ENCODE measurements at places on chromosomes 2 and 18.

DNA sequence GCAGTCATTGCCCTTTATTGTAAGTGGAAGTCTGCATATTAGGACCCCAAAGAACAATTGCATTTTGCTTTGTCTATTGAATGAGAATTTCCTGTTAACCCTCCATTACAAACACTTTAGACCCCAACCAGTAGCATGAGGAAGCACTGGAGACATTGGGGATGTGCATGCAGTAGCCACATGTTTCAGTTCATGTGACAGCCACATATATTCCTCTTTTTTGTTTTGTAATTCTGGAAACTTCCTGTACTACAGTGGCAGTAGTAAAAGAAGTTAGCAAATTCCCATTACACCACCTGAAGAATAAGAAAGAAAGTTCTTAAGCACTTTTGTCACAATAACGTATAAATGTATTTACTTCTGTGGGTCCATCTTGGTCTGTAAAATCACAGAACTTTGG is 281.1 kb upstream of the SLC14A2 start:
- no peak for DNase-seq

- no peak for DNase-seq
These were observed 54.0 kb upstream of the TWIST2 start for GRCh38 chr2:238793801-238794449.

DNA sequence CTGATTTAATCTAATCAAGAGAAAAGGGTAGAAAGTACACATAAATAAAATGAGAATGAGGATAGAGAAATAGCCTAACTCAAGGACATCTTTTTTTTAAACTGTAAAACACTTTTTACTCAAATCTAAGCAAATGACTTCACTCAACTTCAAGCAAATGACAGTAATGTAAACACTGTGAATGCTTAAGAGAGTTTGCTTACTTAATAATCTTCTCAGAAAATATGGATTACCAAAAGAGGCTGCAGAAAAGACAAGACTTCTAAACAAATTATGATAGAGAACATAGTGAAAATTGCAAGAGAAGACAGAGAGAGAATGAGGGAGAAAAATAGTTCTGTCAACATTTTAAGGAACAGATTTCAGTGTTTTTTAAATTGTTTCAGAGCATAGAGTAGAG is 52.5 kb downstream of the FAM124B start:
- DNase-seq, result no peak

- no peak for DNase-seq
These were observed 19.6 kb downstream of the RAMP1 start for GRCh38 chr2:237879058-237879430.

DNA sequence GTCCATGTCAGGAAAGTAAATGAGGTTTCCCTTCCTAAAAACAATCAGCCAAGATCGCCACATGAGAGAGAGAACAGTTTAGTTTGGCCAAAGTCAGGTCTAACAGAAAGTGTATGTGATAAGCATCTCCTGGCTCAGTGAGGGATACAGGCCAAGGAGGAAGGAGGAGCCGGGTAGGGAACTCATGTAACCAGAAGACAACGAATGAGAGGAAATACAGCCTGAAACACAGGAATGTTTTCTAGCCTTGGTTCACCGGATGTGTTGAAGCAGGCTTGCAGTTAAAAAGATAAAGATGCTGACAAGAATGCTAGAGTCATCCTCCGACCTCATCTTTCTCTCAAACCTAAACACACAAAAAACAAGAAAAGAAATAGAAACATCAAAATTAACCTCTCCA is 283.9 kb upstream of the SIX2 start:
- no peak for DNase-seq

GRCh38 chr2:186569897-186570296 is 20.0 kb upstream of the ITGAV start:
- no peak for DNase-seq

GRCh38 chr2:54899576-54900200 is 150.6 kb downstream of the RTN4 start:
- DNase-seq, result no peak

- DNase-seq, result peak; percentile 80
These were observed 33.8 kb downstream of the TOGARAM2 start for GRCh38 chr2:29014811-29015421.

DNA sequence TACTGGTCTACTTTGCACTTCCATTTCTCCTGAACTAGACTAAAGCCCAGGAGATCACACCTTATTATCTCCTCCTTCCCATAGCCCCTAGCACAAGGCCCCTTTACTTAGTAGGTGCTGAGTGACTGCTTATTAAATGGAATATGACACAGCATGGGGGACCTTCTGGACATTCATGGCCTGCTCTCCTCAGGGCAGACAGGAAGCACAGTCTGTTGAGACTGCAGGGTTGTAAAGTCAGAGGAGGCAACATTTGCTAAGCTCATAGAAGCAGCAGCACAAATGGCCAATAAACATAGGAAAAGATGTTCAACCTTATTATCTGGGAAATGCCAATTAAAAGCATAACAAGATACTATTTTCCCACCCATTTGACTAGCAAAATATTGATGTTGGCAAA is 75.3 kb downstream of the DNMT3A start:
- no peak for DNase-seq

GRCh38 chr18:22545066-22545760 is 127.5 kb upstream of the CTAGE1 start:
- no peak for DNase-seq

DNA sequence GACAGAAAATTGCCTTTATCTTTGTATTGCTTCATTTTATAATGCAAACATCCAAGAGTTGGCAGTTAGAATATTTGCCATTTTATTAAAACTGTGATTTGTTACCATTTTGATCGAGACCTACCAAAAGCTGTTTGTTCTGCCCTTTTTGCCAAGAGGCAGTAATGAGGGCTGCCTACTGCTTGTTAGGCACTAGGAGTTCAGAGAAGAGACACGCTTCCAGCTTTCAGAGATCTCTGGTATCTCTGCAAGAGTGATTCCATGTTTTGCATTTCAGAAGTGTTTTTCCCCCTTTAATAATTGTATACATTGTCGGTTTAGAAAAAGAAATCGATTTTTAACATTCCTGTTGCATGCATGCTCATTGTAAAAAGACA is 628 bp downstream of the MRPL30 start:
- DNase-seq, result no peak

- DNase-seq, result no peak
These were observed 287.3 kb upstream of the REV1 start for GRCh38 chr2:99776906-99777646.

DNA sequence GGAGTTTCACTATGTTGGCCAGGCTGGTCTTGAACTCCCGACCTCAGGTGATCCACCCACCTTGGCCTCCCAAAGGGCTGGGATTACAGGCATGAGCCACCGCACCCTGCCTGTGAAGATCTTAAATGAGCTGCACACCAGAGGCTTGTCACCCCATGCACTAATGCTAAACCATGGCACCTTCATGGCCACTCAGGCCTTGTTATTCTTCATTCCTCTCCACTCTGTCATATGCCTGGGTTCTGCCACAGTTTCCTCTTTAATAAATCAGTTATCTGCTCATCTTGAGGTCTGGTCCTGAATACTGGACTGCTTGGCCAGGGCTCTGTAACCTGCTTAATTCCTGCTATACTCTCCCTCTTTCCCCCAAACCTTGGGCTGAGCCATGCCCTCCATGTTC is 303.9 kb upstream of the FBXO11 start:
- DNase-seq, result no peak

DNA sequence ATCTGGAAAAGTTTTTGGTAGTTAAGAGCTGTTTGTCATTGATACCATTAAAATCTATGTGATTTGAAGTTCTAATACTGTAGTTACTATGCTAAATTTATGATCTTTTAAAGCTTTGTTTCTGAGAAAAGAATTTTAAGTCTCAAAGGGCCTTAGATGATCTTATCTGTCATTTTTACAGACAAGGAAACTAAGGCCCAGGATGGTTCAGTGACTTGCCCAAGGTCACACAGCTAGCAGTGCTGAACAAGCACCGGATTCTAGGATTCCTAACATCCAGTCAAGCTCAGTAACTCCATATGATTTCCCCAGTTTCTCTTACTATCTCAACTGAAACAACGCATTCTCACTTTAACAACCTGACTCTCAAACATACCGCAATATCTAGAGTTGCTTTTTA is 37.7 kb downstream of the PELI1 start:
- DNase-seq, result no peak

GRCh38 chr2:135637456-135638087 is 104.1 kb upstream of the UBXN4 start:
- DNase-seq, result no peak

GRCh38 chr2:97906307-97906706 is 89.4 kb downstream of the TMEM131 start:
- DNase-seq, result no peak

GRCh38 chr2:207202645-207203044 is 36.9 kb upstream of the KLF7 start:
- no peak for DNase-seq

DNA sequence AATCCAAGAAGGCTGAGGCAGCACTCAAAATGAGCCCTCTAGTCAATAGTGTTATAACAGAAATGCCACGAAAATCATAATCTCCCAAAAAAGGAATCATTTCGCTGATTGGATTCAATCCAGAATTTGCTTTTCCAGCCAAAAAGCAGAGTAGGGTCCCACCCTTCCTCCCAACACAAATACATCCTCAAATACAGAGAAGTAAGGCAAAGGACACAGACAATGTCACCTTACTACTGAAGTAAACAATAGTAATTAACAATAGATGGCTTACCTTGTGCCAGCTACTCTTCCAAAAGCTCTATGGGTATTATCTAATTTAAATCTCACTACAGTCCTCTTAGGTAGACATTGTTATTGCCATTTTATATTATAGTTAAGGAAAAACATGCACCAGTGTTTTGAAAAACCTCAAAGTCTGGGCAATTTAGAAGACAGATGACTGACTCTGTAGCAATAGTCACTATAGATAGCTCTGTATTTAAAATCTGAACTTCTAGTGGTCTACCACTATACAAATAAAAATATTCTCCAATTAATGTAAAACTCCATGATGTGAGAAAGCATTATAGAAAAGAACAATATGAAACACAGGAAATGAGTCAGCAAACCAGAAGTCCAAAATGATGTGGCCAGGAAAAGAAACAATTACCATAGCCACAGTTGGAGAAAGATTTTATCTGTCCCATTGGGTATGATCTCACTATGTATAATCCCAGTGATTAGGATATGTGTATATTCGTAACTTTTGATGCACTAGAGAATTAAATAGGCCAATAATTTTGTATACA is 305.0 kb upstream of the ERBB4 start:
- no peak for DNase-seq

Data from effector memory CD8-positive, alpha-beta T cell (primary cell).